ENCODE measurements at places on chromosomes 7 and 10.

GRCh38 chr10:27035163-27035562 lies 65.1 kb downstream of the ANKRD26 start:
- no peak for DNase-seq

- no peak for DNase-seq
Measured at GRCh38 chr7:155764438-155764793, 47.8 kb downstream of the SHH start.

- no peak for DNase-seq
Measured at GRCh38 chr7:151482883-151483710, 36.6 kb downstream of the RHEB start.

DNA sequence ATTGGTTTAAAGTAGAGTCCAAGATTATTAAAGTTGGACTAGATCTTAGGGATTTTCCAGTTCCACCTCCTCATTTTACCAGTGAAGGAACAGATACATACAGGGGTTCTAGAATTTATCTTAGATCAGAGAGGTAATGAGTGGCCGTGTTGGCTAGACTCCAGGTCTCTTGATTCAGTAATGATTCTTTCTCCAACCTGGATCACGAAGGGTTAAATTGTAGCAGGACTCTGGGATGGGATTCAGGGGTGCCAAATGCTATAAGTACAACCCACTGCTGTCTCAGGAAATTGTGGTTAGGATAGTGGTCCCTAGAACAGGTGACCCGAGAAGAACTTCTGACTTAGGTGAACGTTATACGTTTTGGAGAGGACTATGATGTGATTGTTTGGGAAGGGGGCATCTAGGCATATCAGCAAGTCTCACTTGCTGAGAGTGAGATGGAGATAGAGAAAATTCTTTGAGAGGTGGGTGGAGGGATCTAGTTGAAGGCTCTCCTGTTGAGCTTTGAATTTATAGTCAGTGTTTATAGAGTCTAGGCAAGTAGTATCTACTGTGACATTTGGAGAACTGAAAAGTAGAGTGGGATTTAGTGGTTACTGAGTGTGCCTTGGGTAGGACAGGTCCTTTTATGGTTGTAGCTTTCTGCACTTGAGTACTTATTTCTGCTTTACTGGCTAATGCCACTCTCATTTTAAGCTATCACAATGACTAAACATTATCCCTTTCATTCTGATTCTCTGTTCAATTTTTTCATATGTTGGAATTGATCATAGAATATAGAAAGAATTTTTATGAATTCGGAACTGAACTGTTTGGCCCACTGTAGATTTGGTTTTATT lies 58.3 kb downstream of the ST7 start:
- no peak for DNase-seq

GRCh38 chr10:11177381-11177780 lies 159.7 kb downstream of the CELF2 start:
- DNase-seq = no peak

DNA sequence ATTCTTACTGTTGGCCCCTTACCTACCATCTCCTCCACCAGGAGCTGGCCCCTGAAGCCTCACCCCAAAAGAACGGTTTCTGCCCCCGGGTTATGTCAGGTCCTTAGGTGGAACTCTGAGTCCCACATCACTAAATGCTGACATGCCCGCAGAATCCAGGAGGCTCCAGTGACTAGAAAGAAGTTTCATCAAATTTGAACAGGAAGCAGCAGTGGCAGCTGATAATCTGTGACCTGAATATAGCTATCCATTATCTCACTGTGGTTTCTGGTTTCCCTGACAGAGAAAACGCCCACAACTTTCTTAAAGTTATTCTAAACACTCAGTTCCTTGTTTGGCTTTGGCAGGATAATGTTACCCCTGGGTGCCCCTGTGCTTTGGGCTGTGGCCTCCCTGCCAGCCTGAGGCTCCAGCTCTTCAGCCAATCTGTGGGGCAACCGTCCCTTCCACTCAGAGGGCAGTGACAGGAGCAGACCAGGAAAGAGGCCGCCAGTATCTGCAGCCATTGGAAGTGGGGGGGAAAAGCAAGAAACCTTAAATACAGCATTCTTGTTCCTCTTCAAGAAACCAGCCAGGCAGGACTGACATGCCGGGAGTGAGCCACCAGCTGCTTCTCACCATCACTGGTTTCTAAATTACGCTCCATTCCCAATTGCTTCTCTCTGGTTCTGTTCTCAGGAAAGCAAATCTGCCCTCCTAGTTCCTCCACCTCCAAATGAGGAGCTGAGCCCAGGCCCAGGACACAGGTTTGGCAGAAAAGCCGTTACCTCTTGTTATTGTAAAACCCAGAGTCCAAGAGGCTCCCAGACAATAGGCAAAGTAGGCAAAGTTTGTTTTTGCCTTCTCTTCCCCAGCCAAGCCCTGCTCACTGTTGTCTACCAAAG lies 41.2 kb upstream of the VCL start:
- no peak for DNase-seq

- no peak for DNase-seq
Measured at GRCh38 chr7:152594801-152595200, 81.1 kb downstream of the XRCC2 start.

GRCh38 chr7:44471436-44471835 lies 19.0 kb downstream of the NUDCD3 start:
- DNase-seq = no peak

- no peak for DNase-seq
Measured at GRCh38 chr10:103793429-103793828, 61.9 kb downstream of the SH3PXD2A start.

DNA sequence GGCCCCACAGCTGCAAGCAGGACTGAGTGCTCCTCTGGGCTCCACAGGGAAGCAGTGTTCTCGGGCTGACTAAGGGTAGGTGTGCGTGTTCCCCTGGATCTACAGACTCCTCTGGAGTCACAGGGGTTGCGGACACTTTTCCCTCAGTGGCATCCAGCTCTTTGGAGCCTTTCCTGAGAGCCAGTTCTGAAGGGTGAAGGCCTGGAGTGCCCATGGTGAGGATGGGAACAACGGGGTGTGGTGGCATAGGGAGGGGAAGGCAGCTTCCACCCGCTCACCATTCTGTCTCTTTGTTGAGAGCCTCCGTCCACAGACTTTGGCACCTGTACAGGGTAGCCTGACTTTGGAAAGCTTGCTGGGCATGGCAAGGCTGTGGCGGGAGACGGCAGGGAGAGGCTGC lies 104.1 kb upstream of the PCBD1 start:
- no peak for DNase-seq

DNA sequence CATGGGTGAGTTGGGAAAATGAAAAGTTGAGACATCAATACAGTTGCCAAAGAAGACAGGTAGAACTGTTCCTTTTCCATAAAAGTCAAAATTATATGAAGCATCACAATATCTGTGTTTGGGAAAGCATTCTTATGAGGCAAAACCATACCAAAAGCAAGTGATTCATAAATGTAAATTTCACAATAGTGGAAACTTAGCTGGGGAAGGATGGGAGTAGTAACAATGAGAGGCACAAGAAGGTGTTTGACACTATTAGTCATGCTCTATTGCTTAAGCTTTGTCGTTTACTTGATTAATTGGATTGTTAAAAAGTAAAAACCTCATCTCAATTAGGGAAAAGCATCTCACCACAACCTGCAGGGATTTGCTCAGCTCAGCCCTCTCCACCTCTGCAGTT lies 240.2 kb downstream of the C7orf25 start:
- DNase-seq = no peak

- DNase-seq = no peak
Measured at GRCh38 chr10:92729886-92730285, 40.1 kb downstream of the HHEX start.

DNA sequence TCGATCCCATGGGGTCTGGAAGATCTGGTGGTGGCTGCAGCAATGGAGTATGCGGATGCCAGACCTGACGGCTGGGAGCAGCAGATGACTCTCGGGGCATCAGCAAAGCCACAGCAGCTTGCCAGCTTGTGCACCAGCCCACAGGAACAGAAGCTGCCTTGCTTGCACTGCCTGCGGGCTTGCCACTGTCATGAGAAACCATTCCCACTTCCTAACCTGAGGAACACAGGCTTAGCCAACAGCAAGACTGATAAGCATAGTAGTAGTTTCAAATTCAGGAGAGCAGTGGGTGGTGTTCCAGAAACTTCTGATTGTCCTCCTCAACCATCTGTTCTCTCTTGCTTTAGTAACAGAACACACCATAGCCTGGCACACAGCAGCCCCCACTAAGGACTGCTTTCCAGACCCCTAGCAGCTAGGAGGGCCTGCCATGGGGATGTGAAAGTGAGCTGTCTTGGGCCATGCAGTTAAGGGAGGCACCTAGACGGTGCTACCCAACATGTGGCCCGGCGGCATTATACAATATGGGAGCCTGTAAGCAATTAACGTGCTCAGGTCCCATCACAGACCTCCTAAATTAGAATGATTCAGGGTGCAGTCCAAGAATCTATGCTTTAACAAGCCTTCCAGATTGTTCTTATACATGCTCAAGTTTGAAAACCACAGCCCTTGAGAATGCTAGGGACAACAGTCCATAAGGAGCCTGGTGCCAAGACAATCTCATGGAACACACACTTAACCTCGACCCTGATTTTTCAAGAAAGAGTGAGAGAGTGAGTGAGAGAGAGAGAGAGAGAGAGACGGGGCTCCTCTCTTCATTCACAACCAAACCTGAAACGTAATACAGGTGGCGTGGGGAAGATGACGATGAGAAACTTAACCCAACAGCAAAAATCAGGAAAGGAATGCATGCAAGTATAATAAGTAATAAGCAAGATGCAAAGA lies 7.1 kb downstream of the ANXA11 start:
- no peak for DNase-seq

DNA sequence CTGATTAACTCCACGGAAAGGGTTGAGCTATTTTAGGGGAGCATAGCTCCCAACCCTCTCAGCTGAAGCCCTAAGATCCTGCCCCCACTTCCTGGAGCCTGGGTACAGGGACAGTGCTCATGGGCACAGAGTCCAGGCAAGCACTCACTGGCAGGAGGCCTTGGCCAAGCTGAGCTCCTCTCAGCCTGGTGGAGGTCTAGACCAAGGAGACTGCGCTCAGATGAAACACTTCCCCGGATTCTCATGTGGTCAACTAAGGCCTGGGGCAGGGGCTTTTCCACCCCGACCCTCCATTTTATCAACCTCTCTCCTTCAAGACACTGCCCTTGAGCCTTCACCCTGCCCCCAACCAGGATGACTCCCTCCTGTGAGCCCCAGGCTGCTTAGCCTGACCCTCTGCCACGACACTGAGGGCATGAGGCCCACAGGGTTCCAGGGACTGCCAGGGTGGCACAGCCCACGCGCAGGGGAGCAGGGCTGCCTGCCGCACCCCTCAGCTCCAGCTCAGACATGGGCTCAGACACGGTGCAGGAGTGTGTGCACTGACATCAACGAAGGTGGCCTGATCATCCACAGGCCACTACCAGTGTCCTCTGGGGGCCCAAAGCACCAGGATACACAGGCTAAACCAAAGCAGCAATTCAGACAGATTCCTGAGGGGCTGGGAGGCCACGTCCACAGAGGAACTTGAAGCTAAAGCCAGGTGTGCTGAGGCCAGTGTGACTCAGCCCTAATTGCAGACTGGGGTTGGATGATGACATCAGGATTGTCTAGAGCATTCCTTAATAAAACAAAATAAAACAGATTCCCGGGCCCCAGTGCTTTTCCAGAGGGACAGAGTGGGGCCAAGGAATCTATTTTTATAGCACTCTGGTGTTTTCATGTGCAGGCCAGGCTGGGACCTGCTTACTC lies 18.8 kb downstream of the CHAT start:
- DNase-seq = no peak

- DNase-seq = no peak
Measured at GRCh38 chr7:50356212-50356944, 51.9 kb downstream of the IKZF1 start.

- no peak for DNase-seq
Measured at GRCh38 chr10:123893651-123894050, 2.0 kb upstream of the CPXM2 start.

DNA sequence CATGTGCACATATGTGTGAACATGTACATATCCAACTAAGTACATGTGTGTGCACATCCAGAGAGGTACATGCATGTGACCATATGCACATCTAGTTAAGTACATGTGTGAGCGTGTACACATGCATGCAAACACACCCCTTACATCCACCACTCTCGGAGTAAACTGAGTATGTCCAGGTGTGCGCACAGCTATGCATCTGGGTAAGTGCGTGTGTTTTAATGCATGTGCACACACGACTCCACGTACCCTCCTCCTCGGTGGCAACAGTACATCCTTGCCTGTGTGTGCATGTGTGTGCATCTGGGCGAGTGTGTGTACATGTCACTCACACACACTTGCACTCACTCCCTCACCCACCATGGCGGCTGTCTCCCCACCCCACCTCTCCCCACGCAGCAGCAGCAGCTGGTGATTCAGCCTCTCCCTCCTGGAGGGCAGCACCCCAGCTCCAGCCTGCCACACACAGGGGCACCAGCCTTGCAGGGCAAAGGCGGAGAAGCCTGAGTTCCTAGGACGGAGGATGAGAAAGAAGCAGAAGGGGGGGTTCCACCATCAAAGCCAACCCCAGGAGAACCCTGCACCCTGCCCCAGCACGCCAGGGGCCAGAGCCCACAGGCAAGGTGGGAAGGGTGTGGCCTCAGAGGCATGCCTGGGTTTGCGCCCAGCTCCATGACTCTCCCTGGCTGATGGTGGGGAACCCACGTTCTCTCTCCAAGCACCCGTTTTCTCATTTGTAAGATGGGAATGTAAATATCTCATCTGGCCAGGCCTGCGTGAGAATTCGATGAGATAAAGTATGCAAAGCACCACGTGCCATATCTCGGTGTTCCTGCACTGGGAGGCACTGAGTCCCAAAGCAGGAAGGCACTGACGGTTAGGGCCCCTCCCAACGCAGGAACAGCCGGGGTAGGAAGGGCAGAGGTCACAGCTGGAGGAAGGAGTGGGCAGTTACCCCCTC lies 27.7 kb upstream of the DNAAF5 start:
- DNase-seq = no peak

DNA sequence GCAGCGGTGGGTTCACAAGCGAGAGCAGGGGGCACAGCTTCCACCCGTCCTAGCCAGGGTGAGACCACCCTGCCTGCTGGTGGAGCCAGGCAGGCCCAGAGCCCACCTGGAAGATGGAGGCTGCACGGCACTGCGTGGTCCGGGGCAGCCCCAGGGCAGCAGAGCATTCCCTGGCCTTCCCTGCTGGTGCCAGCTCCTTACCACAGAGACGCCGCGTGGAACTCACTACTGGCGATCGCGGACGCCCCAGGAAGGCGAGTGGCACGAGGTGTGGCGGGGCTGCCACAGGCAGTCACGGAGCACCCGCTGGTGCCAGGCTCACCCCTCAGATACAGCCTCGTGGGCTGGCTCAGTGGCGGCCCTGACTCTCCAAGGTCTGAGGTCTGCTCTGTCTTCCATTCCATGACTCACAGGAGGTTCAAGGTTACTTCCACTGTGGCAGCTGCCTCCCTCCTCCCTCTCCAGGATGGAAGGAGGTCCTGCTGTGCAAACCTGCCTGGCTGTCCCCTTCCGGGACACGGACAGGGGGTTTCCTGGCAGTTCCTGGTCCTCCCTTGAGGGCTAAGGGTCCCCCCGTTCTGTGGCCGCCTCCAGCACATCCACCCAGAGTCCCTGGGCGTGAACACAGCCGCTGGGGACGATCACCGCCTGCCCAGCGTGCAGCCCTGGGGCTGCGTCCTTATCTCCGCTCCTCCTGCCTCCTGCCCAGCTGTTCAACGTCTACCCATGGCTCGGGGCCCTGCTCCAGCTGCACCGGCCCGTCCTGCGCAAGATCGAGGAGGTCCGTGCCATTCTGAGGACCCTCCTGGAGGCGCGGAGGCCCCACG lies 3.1 kb downstream of the CYP2W1 start:
- DNase-seq = no peak

Measured in muscle of arm (tissue), 14 donors.